Activated T-cell treated with anti-CD3 and anti-CD28 coated beads for 1 hour (primary cell): ENCODE measurements at places on chromosomes 1 and 21.

DNA sequence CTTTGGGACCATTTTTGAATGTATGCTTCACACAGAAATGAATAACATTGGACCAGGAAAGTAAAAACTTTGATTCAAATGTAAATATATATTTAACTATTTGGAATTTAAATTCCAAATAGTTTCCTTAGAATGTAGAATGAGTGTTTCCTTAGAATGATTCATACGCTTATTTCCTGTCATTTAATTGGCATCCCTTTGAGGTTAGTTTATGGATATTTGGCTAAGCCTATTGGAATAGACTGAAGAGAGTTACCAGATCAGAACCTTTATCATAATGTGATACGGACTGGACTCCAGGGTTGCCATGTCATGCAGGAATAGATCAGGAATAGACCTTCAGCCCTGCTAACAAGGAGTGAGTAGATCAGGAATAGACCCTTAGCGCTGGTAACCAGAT, 133.1 kb downstream of the TNNI3K start:
- DNase-seq, result no peak

DNA sequence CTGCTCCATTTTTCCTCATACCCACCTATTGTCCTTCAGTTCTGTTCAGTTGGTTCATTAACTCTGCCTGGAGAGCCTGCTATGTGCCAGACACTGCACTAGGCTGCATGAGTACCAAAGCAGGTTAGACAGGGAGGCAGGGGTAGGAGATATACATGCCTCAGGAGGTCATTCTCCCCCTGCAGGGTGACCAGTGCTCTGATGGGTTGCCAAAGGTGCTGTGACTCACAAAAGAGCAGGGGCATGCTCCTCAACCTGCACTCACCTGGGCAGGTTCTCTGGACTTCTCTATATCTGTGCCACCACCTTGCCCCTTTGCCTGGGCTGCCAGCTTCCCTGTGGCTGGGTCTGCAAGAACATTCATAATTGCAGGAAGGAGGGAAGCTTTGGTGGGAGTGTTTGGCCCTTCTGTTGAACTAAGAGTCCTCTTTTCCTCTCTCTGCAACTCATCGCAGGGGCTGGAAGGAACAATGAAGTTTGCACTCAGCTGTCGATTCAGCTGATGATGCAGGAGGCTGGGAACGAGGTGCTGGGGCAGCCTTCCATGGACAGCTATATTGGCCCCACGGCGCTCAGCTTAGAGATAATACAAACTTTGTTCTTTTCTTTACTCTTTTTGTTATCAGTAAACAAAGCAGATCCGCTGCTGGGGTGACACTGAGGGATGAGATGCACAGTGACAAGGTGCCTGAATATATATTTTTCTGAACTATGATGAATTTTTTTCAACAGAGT, 356.4 kb upstream of the PLXNA2 start:
- no peak for DNase-seq

DNA sequence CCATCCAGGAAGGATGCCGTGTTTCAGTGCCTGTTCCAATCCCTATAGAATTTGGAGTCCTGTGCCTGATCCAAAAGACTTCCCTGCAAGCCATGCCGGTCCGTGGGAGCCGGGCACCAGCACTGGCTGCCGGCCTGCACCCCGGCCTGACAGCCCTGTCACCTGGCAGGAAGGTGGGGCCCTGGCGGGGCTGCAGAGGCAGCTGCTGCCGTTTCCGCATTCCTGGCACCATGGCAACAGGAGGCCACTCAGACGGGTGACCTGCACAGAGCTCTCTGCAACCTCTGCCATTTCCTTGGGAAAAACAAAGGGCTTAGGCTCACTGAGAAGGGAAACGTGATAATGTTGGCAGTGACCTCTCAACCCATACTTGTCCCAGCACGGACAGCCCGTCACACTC, 63.2 kb upstream of the TMEM51 start:
- DNase-seq, result no peak

DNA sequence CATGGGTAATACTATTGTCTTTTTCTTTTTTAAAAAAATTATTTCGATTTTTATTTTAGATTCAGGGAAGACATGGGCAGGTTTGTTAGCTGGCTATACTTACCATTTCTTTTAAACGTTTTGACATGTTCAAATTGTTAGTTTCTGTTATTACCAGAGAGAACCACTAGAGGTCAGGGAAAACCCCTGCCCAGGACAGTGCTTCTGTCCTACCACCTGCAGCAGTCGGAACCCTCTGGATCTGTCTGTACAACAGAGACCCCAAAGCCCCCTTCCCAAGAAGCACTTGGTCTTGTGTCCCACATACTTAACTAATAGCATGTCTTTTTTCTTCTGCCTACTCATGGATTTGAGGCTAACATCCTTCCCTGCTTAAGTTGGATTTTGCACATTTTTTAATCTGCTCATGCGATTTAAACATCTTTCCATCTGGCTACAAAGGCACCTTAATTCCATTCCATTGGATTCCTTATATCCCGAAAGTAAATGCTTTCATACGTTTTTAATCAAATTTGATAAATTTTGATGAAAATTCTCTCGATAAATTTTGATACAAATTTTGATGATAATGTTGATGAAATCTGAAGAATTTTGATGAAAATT, 10.0 kb upstream of the C1orf115 start:
- no peak for DNase-seq

GRCh38 chr1:34060187-34060730, 104.8 kb downstream of the CSMD2 start:
- no peak for DNase-seq
